ENCODE measurements at places on chromosomes 1 and 21.

DNA sequence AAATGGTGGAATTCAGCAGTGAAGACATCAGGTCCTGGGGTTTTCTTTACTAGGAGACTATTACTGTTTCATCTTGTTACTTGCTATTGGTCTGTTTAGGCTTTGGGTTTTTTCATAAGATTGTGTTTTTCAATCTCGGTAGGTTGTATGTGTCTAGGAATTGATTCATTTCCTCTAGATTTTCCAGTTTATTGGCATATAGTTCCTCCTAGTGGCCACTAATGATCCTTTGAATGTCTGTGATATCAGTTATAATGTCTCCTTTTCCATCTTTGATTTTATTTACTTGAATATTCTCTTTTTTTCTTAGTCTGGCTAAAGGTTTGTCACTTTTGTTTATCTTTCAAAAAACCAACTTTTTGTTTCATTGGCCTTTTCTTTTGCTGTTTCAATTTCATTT lies 233.0 kb downstream of the RWDD3 start:
- DNase-seq: no peak

DNA sequence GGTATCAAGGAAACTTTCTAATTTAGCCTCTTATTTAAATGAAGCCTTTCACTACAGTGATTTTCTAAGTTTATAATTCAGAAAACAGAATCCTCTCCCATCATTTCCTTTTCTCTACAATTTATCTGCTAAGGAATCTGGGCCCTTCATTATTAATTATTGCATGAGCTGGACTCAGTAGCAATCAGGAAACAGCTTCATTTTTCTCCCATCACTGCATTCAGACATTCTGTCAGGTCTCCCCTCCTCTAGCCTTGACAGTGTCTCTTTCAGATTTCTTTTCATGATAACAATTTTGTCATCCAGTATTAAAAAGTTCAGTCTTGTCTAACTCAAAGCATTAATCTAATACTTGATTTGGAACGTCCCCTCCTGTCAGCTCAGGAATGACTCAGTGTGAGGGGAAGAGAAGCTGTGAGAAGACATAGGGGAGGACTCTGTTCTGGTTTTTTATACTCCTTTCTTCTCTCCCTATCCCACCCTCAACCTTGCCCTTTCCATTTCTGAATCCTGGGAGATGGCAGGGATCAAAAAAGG lies 28.1 kb downstream of the SLC44A5 start:
- DNase-seq: no peak

- no peak for DNase-seq
Observed at GRCh38 chr1:221725735-221726672, 15.9 kb downstream of the DUSP10 start.

- no peak for DNase-seq
Observed at GRCh38 chr21:41765420-41765821, 1.4 kb downstream of the RIPK4 start.

DNA sequence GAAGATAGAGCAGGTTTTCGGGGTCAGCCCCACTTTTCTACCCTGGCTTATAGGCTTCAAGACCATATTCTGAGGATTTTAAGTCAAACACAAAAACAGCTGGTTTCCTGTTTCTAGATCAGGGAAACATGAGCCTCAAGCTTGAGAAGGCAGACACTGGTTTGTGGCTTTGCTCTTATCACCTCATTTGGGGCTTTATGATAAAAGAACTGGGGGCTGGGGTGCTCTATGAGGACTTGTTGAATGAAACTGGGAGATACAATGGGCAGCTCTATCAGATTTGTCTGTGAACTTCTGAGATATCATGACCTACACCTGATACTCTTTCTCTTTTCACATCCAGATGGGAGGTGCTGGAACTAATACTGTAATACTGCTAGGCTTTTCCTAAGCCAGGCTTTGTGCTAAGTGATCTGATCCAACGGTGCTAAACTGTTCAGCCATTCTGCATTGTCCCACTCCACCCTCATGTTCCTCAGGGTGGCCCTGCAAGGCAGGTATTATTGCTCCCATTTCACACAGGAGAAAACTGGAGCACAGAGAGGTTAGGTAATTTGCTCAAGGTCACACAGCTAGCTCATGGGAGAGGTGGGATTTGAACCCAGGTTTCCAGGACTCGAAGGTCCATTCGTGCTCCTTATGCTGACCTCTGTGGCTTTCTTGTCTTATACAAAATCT lies 6.6 kb downstream of the AJAP1 start:
- no peak for DNase-seq

DNA sequence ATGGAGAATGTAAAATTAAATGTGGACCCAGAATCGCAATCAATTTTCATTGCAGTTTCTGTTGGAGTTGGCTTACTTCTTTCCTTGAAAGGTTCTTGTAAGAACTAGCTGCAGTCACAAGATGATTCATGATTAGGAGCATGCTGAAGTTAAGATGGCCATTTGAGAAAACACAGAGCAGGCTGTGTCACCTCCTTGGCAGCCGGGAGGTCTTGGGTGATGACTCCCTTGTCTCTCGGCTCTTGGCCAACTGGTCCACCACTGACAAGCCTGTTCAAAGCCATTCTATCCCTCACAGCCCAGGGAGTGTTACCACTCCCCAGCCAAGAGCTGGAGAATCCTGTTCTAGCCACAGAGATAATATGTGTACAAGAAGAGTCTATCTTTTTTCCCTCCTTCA lies 40.6 kb downstream of the OPTC start:
- no peak for DNase-seq

DNA sequence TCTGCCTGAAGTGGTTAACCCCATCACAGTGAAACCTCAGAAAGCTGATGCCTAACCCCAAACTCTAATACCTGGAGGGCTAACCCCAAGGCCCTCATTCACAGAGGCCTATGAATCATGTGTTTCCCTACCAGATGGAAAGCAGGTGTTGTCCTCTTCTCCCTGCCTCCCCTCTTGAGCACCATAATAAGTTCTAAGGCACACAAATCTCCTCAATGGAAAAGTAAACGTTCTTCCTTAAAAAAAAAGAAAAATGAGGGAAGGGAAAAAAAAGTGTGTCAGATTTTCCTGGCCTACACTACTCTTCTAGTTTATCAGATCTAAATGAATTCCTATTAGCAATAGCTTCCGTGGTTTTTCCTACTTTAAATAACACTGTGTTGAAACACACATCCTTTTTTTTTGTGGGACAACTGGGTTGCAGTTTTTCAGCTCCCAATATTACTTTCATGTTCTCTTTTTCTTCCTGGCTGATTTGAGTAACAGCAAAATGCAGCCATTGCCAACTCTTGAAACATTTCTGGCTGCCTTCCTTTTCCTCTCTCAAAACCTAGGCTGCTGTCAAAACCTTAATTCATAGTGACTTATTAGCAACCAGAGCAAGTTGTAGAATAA lies 43.2 kb downstream of the SLC44A3 start:
- no peak for DNase-seq

- DNase-seq: no peak
Observed at GRCh38 chr1:40658751-40659648, 6.5 kb downstream of the RIMS3 start.

DNA sequence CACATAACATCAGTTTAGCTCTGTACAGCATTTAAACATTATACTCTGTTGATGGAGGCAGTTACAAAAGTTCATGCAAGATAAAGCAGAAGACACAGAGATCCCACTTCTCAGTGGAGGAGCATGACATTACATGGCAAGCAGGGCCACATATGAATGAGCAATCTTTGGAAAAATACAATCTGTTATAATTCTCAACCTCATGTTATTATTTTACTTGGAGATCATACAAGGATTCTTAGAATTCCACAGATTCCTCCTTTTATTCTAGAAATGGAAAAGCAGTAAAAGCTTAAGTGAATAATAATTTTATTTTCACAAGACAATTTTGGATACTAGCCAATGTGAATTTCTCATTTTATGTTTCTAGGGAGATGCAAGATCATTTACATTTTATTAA lies 66.6 kb downstream of the IFI44 start:
- no peak for DNase-seq

- no peak for DNase-seq
Observed at GRCh38 chr1:77776007-77776700, 3.3 kb upstream of the MIGA1 start.

- no peak for DNase-seq
Observed at GRCh38 chr1:188689542-188689941, 1788.1 kb downstream of the BRINP3 start.

DNA sequence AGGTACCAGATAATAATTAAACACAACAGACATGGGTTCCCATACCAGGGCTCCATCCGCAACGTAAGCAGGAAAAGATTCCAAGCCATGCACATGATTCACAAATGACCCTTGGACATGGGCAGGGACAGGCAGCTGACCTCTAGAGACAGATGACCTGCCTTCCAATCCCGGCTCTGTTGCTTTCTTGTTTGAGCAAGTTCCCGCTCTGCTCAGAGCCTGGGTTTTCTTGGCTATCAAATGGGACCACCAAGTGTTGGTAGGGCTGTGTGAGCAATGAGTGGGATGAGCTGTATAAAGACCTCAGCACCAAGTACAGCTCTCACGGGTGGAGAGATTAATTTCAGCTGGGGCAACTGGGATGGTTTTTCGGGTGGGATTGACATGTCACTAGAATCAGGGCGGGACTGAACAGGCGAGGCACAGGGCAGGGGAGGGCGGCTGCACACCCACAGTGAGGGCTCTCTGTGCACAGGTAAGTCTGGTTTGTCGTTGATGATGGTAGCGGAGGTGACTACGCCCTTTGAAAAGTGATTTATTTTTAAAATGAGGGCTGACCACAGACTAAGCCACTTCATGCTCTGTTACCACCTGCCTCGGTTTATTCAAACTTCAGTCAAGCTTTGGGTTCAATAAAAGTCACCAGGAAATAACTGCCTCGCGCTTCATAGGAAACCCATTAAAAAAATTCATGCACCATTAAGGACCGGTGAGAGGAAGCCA lies 57.5 kb upstream of the IFFO2 start:
- no peak for DNase-seq

DNA sequence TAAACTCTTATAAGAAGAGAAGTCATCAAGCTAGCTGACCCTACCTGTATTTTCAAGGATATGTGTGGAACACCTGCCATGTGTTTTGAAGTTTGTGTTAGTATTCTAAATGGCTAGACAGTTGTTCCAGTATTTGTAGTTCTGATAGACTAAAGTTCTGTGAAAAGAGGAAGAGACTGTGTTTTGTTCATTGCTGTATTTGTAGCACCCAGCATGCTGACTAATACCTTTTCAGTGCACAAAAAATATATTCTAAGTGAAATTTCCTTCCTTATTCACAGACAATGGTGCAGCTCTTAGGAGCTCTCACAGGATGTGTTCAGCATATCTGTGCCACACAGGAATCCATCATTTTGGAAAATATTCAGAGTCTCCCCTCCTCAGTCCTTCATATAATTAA lies 8.2 kb upstream of the METTL18 start:
- DNase-seq: no peak

DNA sequence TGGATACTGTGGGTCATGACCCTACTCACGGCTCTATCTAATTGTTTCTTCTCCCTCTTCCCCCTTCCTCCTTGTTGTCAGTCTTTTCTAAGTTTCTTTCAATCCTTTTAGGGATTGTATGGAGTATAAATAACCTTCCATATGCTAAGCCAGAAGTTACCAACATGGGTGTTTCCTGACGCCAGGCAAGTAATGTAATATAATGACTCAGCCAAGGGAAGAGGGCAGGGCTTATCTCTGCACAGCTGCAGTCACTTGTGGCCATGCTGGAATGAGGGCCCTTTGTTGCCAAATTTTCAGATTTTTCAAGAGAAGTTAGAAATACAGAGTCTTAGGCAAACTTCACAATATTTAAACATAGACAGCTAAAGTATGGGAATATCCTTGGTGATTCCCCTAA lies 194.6 kb downstream of the ST6GALNAC3 start:
- no peak for DNase-seq

- no peak for DNase-seq
Observed at GRCh38 chr1:230753586-230754251, 6.5 kb downstream of the CAPN9 start.

- DNase-seq: no peak
Observed at GRCh38 chr1:109891930-109892329, 18.7 kb upstream of the CSF1 start.

GRCh38 chr1:100267284-100267683 lies 1.3 kb downstream of the RTCA start:
- DNase-seq: no peak

- DNase-seq: no peak
Observed at GRCh38 chr1:204493984-204494280, 673 bp downstream of the PIK3C2B start.

DNA sequence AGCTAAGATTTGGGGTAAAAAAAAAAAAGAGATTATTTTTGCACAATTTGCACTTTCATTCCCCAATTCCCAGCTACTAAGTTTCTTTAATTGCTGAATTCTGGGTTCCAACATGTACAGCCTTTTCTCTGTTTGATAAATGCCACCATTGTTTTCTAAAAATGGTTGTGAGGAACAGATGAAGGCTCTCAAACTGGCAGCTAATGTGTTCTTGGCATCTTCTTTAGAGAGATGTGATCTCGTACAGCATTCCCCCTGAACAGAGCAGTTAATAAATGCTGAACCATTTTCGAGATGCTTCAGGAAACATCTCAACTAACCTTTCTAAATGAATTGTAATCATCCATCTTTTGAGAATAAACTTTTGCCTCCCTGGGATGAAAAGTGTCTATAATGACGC lies 107.9 kb upstream of the DYNLT5 start:
- no peak for DNase-seq

- DNase-seq: no peak
Observed at GRCh38 chr1:88463401-88463985, 220.6 kb upstream of the PKN2 start.

- DNase-seq: no peak
Observed at GRCh38 chr1:147643974-147644373, 26.4 kb downstream of the ACP6 start.

- DNase-seq: no peak
Observed at GRCh38 chr1:155003766-155004351, 1.3 kb downstream of the ZBTB7B start.

GRCh38 chr1:62613325-62613727 lies 16.0 kb downstream of the ANGPTL3 start:
- no peak for DNase-seq

GRCh38 chr1:3940081-3940753 lies 40.1 kb upstream of the C1orf174 start:
- DNase-seq: no peak

GRCh38 chr1:22105611-22106207 lies 37.2 kb downstream of the WNT4 start:
- no peak for DNase-seq

GRCh38 chr1:91151702-91152101 lies 129.9 kb upstream of the ZNF644 start:
- DNase-seq: no peak

GRCh38 chr1:51372561-51372960 lies 42.2 kb upstream of the TTC39A start:
- no peak for DNase-seq

DNA sequence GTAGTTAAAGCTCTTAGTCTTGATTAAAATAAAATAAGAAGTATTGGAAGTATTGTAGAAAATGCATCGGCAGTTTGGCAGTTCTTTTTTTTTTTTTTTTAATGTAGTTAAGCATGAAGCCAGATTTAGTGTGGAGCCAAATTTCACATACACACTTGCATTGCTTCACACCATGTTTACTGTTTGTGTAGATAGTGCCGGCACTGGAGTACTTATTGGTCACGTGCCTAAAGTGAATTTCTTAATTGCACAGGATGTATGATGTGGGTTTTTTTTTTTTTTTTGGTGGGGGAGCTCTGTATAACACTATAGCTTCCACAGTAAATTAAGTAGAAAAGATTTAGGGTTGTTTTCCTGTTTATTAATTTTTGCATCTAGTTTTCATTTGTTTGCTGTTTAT lies 21.2 kb upstream of the TMEM61 start:
- no peak for DNase-seq

- no peak for DNase-seq
Observed at GRCh38 chr1:202084791-202085681, 37.7 kb upstream of the GPR37L1 start.

- DNase-seq: no peak
Observed at GRCh38 chr21:31660591-31660990, 1.1 kb downstream of the SOD1 start.
